ENCODE measurements at places on chromosomes 4 and X.

- no peak for DNase-seq
These were observed 258.1 kb downstream of the UNC5C start for GRCh38 chr4:95290702-95291101.

- no peak for DNase-seq
These were observed 58.2 kb downstream of the CD38 start for GRCh38 chr4:15836362-15836761.

DNA sequence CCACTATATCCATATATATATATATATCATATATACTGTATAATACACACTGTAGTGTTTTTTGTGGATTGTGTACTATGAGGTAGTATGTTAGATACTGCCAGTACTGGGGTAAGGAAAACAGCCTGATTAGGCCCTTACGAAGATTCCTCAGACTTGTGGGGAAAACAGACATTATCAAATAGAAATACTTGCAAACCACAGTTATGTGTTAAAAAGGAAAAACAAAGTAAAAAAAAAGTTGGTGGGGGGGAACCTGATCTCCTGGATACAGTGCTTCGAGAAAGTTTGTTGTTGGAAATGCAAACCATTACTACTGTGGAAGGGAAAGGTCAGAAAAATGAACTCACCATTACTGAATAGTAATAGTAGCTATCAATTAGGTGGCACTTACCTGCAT lies 53.0 kb downstream of the PKD2 start:
- no peak for DNase-seq

DNA sequence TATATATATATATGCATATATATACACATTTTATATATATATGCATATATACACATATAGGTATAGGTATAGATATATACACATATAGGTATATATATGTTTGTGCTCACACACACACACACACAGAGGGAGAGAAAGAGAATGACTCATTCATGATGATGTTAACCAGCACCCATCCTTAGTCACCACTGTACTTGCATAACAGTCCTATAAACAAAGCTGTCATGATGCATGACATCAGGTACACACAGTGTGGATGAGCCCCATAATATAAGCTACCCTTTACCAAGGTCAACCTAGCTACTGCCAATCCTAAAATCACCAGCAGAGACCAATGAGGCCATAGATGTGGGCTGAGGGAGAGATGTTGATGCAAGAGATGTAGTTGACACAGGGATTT lies 1408.0 kb downstream of the RAPGEF2 start:
- DNase-seq: no peak

GRCh38 chr4:109125084-109125483 lies 177.4 kb downstream of the COL25A1 start:
- DNase-seq: no peak

GRCh38 chr4:183906489-183906738 lies 1.3 kb downstream of the STOX2 start:
- no peak for DNase-seq

DNA sequence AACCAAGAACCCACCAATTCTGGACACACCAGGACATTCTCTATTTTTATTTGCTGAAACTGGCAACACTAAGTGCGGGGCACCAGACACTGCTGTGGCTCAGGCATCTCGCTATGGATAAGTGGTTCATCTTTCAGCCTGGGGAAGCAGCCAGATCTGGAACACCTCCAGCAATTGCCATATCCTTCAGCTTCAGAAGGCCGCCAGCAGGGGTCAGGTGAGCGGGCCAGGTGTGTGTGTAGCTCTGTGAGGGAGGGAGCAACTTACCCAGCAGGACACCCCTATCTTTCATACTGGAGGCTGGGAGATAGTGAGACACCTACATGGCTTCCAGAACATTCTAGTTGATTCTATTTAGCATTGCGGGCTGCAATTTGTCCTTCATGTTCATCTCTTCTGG lies 57.0 kb upstream of the GBA3 start:
- no peak for DNase-seq
